LNCaP clone FGC (cell line): ENCODE measurements at places on chromosomes 12 and 14.

DNA sequence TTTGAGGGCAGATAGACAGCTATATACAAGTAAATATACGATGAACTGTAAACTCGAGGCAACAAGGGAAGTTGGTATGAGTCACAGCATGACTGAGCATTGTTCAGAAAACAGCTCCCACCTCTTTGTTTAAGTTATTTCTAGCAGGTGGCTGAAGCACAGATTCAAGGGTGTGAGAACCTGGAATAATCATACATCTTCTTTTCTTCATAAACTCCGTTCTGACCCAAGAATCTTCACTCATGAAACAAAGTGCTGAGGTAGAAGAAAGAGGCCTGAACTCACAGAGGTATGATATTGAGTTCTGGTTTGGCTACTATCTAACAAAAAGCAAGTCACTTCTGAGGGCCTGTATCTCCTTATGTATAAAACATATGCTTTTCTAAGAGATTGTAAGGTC is 364.1 kb upstream of the KITLG start:
- DNase-seq: no peak

DNA sequence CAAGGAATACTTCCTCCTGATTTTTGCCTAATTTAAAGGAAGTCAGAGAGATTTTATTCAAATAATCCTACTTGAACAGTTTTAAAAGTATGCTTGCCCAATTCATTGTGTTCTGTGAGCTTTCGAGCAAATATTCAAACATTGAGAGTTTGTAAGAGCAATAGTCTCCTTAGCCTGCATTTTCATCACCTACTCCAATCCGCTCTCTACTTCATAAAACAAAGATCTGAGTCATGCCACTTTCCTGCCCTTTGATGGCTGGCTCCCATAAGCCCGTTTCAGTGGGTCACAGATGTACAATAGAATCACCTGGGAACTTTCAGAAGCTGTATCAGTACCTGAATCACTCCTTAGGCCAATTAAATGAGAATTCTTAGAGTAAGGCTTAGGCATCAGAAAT is 319.2 kb downstream of the PDZRN4 start:
- no peak for DNase-seq

GRCh38 chr14:91396959-91397815 is 20.4 kb downstream of the CCDC88C start:
- no peak for DNase-seq

DNA sequence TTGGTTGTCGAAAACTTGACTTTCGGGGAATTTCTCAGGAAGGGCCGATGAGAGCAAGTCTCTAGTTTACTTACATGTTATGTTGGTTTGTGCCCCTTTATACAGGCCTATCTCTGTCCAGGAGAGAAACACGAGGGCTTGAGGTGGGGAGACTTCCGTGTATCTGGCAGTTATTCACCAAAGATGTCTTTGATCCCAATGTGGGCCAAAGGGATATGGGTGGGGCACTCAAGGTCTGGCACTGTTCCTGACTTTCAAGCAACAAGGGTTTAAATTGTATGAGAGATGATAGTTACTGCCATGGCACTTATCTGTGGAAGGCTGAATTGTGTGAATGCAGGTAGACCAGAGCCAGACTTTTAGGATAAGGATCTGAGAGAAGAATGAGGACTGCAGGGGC is 137.2 kb upstream of the DHRS4 start:
- DNase-seq: no peak

GRCh38 chr14:70315942-70316341 is 43.5 kb downstream of the COX16 start:
- DNase-seq: peak; percentile 11

GRCh38 chr12:78095623-78096022 is 264.9 kb downstream of the NAV3 start:
- DNase-seq: no peak

- peak; percentile 41 for DNase-seq
These were observed 90.0 kb downstream of the RIN3 start for GRCh38 chr14:92603309-92604242.

- no peak for DNase-seq
These were observed 111.0 kb upstream of the HIF1A start for GRCh38 chr14:61584331-61584741.

- no peak for DNase-seq
These were observed 32.0 kb upstream of the CFAP54 start for GRCh38 chr12:96457191-96457930.

DNA sequence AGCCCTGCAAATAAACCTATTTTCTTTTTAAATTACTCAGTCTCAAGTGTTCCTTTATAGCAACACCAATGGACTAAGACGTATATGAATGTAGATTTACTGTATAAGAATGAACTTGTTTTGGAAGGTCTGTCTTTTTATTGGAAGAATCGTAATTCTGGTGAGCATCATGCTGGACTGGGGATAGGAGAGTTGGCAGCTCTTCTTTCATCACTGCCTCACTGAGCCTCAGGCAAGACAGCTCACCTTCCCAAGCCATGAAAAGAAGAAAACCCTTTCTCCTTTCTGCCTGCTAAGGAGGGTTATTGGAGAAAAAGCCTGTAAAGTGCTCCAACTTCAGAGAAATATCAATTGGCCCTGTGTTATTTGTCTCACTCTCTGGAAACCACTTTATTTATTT is 9.1 kb upstream of the RNF34 start:
- no peak for DNase-seq

GRCh38 chr14:50344116-50344775 is 32.1 kb downstream of the DMAC2L start:
- no peak for DNase-seq

DNA sequence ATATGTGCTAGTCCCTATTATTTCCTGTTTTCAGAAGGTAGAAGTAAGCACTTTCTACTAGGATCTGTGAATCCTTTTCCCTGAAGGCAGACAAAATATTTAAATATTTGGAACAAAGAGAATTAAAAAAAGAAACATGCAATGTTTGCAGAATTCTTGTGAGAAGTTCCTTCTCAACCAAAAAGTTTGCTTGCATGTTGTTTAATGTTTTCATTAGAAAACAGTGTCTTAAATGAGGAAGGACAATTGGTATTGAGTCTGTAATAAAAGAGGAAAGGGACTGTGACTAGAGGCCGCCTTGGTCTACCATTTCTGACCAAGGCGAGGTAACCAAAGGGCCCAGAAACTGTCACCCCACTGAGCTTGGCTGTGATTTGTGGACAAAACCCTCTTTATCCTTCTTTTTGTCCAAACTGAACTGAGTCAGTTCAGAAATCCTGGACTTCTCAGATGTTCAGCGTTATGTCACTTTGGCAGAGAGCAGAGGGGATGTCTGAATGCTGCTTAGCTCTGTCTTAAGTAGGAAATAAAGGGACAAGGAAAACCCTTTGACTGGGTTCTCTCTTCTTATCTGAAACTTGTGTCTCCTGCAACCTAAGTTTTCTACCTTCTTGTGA is 129.8 kb upstream of the CPM start:
- DNase-seq: no peak

- DNase-seq: peak; percentile 37
These were observed 159.8 kb upstream of the DAAM1 start for GRCh38 chr14:59028476-59029202.

- DNase-seq: no peak
These were observed 193.8 kb upstream of the NPAS3 start for GRCh38 chr14:32744811-32745445.

- no peak for DNase-seq
These were observed 41.7 kb downstream of the BLTP3B start for GRCh38 chr12:100101000-100101399.

DNA sequence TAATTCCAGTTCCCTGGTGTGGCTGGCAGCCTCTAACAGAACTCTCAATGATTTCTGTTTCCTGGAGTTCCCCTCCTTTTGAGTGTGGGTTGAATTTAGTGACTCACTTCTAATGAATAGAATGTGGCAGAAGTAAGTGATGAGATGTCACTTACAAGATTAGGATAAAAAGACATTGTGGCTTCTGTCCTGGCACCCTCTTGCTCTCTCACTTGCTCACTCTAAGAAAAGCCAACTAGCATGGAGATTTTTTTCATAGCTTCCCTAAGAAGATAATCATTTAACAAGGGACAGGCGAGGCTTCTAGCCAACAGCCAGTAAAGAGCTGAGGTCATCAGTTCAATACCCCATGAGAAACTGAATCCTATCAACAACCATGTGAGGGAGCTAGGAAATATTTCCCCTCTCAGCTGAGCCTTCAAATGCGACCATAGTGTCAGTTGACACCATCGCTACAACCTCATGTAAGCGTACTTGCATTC is 156.7 kb downstream of the TMTC3 start:
- peak; percentile 69 for DNase-seq

- no peak for DNase-seq
These were observed 8.3 kb downstream of the CDKL1 start for GRCh38 chr14:50388256-50388931.

- no peak for DNase-seq
These were observed 258.6 kb upstream of the NPAS3 start for GRCh38 chr14:32679927-32680612.

DNA sequence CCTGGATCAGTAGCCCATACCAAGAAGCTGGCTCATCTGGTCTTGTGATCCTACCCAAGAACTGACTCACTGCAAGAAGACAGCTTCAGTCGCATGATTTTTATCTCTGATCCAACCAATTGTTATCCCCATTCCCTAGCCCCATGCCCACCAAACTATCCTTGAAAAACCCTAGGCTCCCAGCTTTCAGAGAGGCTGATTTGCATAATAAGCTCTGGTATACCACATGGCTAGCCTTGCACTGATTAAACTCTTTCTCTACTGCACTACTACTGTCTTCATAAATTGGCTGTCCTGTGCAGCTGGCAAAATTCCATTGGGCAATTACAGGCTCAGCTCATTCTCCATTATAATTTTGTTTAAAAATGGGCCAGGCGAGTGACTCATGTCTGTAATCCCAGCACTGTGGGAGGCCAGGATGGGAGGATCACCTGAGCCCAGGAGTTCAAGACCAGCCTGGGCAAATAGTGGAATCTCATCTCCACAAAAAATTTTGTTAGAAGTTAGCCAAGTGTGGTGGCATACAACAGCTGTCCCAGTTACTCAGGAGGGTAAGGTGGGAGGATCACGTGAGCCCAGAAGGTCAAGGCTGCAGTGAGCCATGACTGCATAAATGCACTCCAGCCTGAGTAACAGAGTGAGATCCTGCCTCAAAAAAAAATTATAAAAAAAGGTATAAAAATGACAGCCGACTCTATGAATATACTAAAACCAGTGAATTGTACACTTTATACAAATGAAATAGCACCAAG is 76.7 kb upstream of the EIF5 start:
- no peak for DNase-seq

GRCh38 chr12:3553221-3553620 is 62.2 kb downstream of the PRMT8 start:
- DNase-seq: no peak

- no peak for DNase-seq
These were observed 61.7 kb upstream of the VRK1 start for GRCh38 chr14:96735526-96735925.

- DNase-seq: no peak
These were observed 358 bp downstream of the ELK3 start for GRCh38 chr12:96194576-96194889.

- no peak for DNase-seq
These were observed 124.8 kb upstream of the PTPRB start for GRCh38 chr12:70762000-70762399.

GRCh38 chr12:1932264-1932777 is 13.9 kb upstream of the CACNA2D4 start:
- DNase-seq: peak; percentile 43

DNA sequence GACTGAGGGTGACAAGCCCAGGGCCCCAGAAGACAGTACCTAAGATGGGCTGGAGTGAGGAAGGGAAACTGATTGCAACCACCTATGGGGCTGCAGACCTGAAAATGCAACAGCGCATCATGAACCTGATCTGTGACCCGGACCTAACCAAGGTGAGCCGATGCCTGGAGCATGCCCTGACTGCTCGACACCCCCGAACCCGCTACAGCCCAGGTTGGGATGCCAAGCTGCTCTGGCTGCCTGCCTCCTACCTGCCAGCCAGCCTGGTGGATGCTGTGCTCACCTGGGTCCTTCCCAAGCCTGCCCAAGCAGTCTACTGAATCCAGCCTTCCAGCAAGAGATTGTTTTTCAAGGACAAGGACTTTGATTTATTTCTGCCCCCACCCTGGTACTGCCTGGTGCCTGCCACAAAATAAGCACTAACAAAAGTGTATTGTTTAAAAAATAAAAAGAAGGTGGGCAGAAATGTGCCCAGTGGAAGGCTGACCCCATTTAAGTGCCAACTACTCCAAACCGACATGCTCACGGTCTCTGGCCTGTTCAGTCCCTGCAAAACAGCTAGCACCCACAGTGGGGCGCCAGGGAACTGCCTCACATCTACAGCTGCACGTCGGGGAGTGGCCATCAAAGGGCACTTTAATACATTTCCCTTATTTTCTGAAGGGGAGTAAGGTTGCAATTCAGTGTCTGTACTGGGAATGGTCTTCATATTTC is 4.2 kb downstream of the RDH5 start:
- DNase-seq: no peak

GRCh38 chr14:29085546-29085945 is 319.0 kb downstream of the FOXG1 start:
- DNase-seq: no peak

- DNase-seq: peak; percentile 38
These were observed 279.3 kb downstream of the MED13L start for GRCh38 chr12:115998119-115998633.

DNA sequence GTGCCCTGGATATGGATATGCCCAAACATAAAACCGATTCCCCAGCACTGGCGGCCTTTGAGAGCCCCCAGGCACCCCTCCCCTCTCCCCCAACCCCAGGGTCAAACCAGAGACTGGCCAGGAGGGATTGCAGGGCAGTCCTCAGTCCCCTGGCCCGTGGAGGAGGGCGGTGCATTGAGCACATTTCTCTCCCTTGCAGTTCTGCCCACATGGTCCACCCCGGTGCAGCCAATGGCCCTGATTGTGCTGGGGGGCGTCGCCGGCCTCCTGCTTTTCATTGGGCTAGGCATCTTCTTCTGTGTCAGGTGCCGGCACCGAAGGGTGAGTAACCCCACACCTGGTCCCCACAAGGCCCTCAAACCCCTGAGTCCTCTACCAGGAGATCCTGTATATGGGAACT is 3.4 kb upstream of the GPR162 start:
- no peak for DNase-seq

- DNase-seq: no peak
These were observed 19.4 kb downstream of the MAP3K9 start for GRCh38 chr14:70789961-70790360.
